ENCODE measurements at places on chromosomes 3 and 15.

GRCh38 chr3:186374376-186374775 is 12.3 kb upstream of the DGKG start:
- DNase-seq = no peak

GRCh38 chr3:4712109-4712508 is 219.0 kb downstream of the ITPR1 start:
- DNase-seq = no peak

DNA sequence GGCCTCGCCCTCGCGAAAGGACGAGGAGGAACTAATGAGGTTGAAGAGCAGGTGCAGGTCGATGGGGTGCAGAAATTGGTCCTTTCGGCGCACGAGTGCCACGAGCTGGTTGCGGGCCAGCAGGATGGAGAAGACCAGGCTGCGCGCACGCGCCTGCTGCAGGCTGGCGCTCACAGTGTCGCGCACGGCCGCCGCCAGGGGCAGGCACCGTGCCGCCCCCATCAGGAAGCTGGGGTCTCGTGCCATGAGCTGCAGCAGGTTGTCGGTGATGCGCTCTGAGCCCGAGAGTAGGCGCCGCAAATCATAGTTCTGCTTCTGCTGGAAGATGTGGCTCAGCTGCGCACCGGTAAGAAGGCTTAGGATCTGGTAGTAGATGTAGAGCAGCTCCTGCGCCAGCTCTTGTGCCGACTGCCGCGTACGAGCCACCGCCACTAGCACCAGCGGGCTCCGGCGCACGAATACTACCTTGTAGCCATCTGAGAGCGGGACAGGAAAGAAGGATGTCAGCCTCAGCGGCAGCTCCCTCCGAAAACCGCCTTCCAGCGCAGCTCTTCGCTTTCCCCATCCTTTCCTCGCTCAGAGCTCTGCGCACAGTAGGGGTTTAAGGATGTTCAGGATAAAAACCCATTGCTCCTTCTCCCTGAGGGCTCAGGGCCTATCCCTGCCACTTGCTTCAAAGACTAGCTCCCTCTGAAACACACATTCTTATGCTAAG is 6.9 kb upstream of the MST1R start:
- no peak for DNase-seq

DNA sequence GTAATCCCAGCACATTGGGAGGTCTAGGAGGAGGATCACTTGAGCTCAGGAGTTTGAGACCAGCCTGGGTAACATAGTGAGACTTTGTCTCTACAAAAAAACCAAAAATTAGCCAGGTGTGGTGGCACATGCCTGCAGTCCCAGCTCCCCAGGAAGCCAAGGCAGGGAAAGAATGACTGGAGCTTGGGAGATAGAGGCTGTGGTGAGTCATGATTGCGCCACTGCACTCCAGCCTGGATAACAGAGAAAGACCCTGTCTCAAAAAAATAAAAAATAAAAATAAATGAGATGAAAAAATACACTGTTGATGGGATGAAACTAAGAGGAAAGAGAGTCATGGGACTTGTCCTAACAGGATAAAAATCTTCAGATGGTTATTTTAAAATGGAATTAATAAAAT is 137.6 kb downstream of the IMPG2 start:
- no peak for DNase-seq

GRCh38 chr3:160982491-160982890 is 122.7 kb downstream of the B3GALNT1 start:
- no peak for DNase-seq

GRCh38 chr15:55993804-55994560 is 570 bp upstream of the NEDD4 start:
- no peak for DNase-seq

DNA sequence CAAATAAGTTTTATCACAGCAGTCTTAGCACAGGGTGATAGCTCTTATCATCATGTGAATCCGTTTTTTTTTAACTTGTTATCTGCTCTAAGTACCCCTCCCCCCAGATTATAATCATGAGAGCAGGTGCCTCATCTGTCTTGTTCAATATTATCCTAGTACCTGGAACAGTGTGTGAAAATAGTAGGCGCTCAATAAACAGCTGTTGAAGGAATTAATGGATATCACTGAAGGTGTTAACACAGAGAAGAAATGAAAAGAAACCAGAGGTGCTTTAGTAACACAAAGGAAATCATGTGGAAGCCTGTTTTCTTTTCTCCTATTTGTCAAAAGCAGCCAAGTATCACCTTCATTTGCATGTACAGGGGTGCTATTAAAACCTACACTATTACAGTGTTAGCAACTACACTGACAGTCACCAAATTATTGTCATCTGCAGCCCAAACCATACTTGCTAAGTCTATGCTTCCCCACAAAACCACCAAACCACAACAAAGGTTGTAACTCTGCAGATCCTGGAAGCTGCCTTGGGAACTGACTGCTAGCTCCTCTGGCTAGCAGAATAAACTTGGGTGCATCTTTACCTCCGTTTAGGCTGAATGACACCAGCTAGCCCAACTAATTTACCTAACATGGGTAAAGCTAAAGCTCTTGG is 2.9 kb downstream of the XPC start:
- no peak for DNase-seq

DNA sequence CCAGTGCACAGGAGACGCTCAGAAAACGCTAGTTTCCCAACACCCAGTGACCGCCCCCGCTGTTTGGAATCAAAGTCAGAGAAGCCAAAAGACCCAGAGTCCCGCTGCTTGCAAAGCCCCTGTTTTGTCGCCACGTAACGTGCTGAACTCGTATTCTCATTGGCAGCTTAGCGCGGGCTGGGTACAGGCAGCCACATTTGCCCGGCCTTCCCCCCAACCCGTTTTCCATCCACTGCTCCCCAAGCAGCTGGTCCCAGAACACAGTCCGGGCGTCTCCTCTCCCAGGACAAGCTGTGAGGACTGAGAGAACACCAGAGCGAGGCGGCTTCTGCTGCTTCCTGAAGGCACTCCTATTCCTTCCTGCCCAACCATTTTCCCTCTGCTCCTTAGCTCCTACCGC is 54.8 kb downstream of the RASGRF1 start:
- DNase-seq = no peak

All from stimulated activated CD4-positive, alpha-beta T cell treated with anti-CD3 and anti-CD28 coated beads, Interleukin-4, amount 100 ng/mL, for 4 hours (primary cell).